ENCODE measurements at places on chromosomes 16 and 17. TPM values are rescaled to one million over a fixed set of nuclear protein-coding genes. Genes with fewer than 3 reads are reported as not detected.
A peak's percentile ranks its signal among the peaks of the same experiment; 100 is the strongest.

POLR2A gene
- 35.6 TPM for total RNA-seq

DNA sequence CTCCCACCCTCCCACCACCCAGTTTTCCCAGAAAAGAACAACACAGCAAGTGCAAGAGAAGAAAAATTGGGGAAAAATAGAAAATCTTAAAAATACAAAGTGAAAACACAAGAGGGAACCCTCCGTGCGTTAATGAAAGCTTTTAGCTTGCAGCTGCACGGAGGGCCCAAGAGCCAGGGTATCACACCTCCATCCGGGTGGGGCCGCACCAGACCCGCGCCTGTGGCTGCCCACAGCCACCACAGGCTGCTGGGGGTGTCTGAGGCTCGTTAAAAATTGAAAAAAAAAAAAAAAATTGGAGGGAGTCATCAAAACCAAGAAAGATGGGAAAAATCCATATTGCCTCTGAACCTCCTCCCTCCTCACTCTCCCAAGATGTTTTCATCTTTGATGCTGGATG lies 18.6 kb downstream of the ENGASE start:
- ATAC-seq = no peak

DNA sequence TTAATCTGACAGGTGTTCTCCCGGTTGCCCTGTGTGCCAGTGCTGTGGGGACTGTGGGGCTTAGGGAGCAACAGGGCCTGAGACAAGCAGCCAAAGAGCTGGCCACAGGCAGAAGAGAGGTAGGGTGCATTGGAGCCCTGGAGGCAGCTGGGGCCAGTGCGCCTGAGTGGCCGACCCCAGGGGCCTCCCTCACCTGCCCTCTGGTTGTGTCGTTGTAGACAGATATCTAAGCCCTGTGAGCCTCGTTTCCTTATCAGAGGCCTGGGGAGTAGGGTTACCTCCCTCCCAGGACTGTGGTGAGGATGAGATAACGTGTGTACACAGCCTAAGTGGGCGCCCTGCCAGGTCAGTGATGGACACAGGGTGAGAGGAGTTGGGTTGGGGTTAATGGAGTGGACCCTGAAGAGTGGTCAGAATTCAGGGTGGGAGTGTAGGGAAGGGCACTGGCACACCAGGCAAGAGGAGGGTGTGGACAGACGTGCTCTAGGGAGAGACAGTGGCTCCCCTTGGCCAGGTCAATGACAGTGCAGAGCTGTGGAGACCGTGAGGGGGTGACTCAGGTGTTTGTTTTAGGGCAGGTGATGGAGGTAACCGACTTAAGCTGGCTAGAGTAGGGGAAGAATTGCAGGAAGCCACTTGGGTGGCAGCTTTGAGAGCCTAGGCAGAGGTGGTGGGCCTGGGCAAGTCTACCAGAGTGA lies 3.4 kb downstream of the NARF start:
- ATAC-seq = no peak

KRTAP17-1 gene
- not detected for total RNA-seq

GRCh38 chr16:85640254-85640558 lies 27.1 kb downstream of the GSE1 start:
- ATAC-seq = no peak

- no peak for ATAC-seq
These were observed 1.5 kb upstream of the PSMD3 start for GRCh38 chr17:39979016-39979670.

DNA sequence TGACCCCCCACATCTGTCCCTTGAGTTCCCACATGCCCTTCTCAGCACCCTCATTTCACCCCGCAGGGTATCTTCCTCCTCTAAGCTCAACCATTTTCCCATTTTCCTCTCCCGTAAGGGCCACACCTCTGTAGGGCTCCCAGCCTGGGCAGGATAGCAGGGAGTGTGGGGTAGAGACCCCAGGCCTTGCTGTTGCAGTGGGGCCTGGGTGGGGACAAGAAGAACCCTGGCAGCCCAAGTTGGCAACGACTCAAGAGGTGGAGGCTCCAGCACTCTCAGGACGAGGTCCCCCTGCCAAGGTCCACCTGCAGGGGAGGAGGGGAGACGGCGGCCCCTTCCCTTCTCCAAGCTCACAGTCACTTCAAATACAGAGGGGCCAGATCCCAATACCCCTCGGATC lies 2.0 kb upstream of the TMEM92 start:
- no peak for ATAC-seq

GRCh38 chr16:83661656-83662055 lies 146.1 kb upstream of the HSBP1 start:
- ATAC-seq = no peak

- no peak for ATAC-seq
These were observed 59.3 kb downstream of the SDK2 start for GRCh38 chr17:73584987-73585386.

DNA sequence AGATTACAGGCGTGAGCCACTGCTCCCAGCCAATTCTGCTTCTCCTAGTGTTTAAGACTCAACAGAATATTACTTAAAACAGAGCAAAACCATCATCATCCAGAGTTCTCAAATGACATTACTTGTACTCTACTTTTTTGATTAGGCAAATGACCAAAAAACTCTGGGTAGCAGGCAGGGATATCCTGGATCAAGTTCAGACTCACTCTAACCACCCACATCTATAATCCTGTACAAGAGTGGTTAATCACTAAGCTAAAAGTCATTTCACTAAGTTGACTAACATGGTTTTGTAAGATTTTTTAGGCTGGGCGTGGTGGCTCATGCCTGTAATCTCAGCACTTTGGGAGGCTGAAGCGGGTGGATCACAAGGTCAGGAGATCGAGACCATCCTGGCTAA lies 6.8 kb downstream of the NAE1 start:
- ATAC-seq = no peak

DNA sequence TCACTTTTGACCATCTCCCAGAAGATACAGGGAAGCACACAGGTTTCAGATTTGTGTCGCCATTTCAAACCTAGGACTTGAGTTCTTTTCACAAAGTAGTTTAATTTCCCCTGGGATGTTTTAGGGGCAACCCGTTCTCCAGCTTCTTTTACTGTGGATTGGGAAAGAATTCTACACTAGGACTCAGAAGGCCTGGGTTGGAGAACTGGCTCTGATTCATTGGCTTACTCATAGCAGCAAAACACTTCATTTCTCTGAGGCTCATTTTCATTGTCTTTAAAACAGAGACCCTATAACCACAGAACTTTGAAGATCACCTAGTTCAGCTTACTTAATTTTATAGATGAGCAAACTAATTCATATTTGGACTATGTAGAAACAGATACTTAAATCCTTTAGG lies 175.9 kb upstream of the SALL1 start:
- ATAC-seq = no peak

- ATAC-seq = peak; percentile 0
These were observed 3.0 kb upstream of the TBX2 start for GRCh38 chr17:61396586-61397085.

DNA sequence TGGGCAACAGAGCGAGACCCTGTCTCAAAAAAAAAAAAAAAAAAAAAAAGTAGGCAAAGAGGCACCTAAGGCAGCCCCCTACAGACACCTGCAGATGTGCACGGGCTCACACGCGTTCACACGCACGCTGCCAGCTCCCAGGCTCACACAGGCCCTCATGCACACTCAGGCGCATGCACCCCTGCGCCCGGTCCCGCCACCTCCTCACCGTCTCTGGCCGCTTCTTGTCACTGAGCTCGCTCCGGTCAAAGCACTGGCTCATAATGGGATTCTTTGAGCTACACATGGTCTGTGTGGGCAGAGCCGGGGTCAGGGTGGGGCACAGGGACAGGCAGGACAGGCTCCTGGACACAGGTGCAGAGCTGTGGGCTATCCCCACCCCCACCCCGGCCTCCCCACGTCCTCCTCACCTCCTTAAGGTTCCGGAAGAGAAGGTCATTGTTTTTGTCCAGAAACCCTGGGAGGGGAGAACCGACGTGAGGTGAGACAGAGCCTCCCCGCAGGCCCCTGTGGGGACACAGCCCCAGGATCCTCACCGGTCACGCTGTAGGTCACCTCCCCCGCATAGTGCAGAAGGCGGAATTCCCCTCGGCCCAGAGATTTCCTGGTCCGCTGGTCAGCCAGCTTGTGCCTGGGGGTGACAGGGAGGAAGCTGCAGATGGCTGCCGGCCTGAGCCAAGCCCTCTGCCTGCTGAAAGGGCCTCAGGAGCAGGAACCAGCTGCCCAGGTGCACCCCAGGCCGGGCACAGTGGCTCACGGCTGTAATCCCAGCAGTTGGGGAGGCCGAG lies 17.9 kb downstream of the MYO1C start:
- ATAC-seq = no peak

DNA sequence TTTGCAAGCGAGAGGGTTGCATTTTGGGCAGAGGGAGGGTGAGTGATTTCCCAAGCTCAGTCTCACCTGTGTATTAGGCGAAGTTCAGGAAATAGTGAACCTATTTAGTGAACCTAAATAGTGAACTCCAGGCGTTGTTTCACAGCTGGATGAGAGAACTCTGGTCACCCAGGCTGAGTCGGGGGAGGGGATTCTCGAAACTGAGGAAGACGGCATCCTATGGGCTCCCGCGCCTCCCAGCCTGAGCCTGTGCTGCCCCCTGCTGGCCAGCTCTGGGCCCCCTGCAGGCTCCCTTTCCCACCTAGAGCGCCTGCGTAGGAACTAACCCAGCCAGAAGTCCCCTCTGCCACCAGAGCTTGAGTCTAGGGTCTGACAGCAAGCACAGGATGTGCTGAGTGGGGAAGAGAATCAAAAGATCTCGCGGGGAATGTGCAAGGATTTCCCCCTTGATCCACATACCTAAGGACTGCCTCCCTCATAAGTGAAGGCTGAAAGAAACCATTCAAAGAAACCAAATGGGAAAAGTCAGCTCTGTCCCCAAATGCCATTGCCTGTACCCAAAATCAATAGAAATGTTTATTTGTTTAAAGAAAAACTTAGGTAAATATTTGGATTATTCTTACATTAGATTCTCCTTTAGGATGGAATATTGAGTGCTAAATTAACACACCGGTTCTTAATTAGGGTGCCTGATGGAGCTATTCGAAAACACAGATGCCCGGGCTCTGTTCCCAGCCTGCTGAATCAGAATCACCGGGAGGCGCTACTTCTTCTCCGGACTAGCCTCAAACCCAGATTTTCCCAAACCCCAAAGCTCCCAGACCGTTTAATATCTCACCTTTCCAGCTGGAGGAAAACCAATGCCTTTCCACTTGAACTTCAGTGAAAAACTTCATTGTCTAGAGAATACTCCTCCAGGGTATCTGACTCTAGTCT lies 14.8 kb upstream of the MARVELD3 start:
- ATAC-seq = peak; percentile 98

- ATAC-seq = no peak
These were observed 49.0 kb downstream of the RBFOX1 start for GRCh38 chr16:7381671-7382070.

MSI2 gene
- 59.7 TPM for total RNA-seq

GRCh38 chr17:77473615-77474226 lies 333.0 kb downstream of the SEC14L1 start:
- ATAC-seq = no peak

DNA sequence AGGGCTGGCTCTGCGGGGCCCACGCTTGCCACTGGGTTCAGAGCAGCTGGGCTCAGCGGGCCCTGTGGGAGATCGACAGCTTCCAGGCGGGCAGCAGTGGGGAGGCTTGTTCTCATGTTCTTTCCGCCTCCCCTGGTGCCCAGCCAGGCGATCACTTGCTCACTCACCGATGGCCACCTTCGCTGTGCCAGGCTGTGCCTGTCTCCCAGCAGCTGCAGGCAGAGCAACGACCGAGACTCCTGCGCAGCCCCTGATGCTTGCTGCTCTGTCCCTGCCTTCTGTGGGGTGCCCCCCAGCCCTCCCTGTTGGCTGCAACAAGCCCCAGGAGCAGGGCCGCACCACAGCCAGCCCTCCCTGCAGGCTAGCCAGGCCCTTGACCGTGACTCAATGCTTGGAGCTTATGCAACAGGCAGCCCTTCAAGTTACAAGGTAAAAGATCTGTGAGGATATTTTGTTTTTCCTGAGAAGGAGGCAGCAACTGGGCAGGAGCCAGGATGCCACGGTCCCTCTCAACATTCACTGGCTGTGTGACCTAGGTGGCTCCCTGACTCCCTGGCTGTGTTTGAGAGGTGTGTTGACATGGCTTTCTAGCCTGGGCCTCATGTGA lies 9.6 kb upstream of the SPNS2 start:
- no peak for ATAC-seq

All from motor neuron (in vitro differentiated cells).